ENCODE measurements at places on chromosomes 13 and 19.

- no peak for DNase-seq
These were observed 1399.2 kb upstream of the ATXN8OS start for GRCh38 chr13:68708336-68708908.

- no peak for DNase-seq
These were observed 154.2 kb downstream of the DIAPH3 start for GRCh38 chr13:60009300-60010253.

GRCh38 chr19:44719262-44719701, 20.3 kb downstream of the CEACAM16 start:
- no peak for DNase-seq

- DNase-seq: no peak
These were observed 379.8 kb downstream of the DLEU7 start for GRCh38 chr13:50463719-50464118.

DNA sequence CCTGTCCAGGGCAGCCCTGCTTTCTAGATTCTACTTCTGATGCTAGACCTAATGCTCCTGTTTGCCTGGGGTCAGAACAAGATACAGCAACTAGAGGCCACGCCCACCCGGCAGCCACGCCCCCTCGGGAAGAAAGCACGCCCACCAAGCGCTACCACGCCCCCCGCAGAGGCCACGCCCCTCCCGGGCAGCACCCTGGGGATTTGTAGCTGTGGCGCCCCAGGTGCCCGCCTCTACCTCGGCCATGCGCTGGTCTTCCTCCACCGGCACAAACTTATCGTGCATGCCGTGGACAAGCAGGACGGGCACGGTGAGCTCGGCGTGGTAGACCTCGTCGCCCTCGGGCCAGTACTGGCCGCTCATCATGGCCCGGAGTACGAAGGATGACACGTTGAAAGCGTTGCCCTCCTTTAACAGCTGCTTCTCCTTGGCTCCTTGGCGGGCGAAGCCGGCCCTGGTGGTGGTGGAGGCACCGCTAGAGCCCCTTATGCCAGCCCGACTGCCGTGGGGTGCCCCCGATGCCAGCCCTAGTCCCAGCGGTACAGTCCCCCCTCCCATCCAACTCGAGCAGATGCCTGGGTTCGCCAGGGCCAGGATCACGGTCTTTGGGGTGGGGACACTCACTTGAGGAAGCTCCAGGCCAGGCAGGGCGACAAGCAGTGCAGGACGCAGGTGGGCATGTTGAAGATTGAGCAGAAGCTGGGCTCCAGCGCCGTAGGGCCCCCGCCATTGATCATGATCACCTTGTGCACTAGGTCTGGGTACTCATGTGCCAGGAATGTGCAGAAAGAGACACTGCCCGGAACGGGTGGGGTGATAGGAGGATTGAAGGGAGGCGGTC, 9.0 kb downstream of the ABHD8 start:
- peak; percentile 97 for DNase-seq

DNA sequence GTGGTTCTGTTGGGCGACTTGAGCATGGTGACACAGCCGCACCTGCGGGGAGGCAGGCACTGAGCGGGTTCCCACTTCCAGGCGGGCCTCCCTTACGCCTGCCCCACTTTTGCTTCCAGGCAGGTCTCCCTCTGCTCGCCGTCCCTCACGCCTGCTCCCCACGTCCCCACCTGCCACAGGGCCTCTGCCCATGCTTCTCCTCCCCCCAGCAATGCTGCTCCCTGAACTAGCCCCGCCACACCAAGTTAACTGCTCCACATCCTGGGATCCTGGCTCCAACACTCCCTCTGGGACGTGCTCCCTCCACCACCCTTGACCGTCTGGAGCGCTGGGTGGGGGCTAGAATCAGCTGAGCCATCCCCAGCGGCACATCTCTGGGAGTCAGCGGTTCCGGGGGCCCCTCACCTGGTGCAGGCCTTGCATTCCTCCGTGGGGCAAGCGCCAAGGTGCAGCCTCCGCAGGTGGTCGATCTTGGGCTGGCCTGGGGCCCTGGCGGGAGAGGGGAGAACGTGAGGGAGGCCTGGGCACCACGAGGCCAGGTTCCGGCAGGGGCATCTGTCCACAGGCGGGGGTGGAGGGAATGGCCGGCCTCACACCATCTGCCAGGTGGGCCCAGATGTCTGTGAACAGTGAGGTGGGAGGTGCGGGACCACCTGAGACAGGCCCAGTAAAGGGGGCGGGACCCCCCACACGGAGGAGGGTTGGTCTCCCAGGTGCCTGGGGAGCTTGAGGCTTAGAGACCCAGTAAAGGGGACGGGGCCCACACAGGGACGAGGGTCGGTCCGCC, 9.2 kb downstream of the CFD start:
- no peak for DNase-seq

DNA sequence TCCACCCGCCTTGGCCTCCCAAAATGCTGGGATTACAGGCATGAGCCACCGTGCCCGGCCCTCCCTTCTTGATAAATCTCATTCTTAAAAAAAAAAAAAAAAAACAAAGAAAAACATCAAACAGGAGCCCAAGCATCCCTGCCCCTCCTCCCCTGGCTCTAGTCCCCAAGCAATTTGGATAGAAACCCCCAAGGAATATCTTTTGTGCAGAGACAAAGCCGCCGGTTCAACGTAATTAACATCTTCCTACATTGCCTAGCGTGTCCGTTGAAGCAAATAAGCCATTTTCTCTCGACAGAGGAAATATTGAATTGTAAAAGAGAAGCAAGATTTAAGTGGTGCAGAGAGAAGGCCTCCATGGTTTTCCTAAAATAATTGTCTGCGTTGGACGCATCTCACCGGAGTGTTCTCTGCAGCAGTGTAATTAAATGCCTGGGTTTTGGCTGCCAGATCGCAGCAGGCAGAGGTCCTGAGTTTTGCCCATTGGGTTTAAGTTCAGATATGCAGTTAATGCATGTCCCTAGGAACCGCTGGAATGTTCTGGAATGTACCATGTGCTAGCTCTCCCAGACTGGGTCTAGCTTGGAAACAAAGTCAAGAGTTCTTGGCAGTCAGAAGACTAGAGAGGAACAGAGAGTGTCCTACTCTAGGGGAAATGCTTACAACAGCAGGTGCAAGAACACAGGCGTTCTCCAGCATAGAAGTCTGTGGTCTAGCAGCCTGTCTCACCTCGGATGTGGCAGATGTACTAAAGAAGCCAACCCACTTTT, 30.8 kb downstream of the PIN1 start:
- no peak for DNase-seq

- peak; percentile 90 for DNase-seq
These were observed 30.7 kb upstream of the ZNF429 start for GRCh38 chr19:21474671-21475181.

DNA sequence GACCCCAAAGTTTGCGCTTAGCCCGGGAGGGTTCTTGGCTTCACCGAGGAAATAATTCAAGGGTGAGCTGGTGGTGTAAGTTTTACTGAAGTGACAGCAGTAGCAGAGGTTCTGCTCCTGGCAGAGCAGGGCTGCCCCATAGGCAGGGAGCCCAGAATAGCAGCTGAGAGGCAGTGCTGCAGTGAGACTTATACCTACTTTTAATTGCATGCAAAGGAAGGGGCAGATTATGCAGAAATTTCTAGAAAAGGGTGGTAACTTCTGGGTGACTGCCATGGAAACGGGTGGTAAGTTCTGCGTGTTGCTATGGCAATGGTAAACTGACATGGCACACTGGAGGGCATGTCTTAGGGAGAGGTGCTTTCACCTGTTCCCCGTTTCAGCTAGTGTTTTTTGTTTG, 17.5 kb upstream of the CAMSAP3 start:
- DNase-seq: no peak

- DNase-seq: no peak
These were observed 42.5 kb downstream of the SYDE1 start for GRCh38 chr19:15149737-15150136.

GRCh38 chr13:100619940-100620339, 31.4 kb upstream of the GGACT start:
- no peak for DNase-seq

DNA sequence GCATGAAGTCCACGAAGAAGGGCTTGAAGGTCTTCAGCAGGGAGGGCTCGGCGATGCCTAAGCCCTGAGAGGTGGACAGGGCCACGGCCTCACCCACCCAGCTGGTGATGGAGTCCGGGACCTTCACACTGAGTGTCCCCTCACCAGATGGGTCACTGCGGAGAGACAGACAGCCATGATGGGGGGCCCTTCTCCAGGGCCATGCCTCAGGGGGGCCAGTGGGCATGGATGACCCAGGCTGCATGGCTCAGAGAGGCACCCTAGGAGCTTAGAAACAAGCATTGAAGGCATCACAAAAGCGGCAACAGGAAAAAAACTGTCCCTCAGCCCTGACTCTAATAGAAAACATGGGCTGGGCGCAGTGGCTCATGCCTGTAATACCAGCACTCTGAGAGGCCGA, 63.2 kb downstream of the F2RL3 start:
- DNase-seq: no peak

DNA sequence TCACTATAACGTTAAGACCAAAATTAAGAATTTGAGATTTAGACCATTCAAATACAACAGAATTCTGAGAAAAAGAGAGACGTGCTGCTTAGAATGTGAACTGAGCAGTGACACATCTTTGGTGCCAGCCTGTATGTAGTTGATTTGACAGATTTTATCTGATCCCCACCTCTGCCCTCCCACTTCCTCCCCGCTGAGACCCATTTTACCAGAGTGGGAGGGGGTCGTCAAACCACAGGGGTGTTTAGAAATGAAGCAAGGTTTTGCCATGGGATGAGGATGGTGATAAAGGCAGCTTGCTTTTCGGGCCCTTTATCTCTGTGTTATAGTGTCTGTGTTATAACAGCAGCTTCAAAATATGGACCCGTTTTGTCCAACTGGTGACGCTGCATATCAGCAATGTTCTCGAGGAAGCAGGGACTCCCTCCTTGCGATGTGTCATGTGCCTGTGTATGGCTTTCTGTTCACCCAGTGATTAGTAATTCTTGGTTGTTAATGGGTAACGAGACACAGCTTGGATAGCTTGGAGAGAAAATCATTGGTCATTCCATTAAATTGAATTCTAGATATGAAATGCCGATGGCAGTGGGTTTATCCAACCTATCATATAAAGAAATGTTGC, 125.0 kb downstream of the HS6ST3 start:
- DNase-seq: no peak

GRCh38 chr19:30090963-30091362, 148.9 kb downstream of the URI1 start:
- no peak for DNase-seq

- no peak for DNase-seq
These were observed 43.0 kb upstream of the MCF2L start for GRCh38 chr13:112926003-112926402.

DNA sequence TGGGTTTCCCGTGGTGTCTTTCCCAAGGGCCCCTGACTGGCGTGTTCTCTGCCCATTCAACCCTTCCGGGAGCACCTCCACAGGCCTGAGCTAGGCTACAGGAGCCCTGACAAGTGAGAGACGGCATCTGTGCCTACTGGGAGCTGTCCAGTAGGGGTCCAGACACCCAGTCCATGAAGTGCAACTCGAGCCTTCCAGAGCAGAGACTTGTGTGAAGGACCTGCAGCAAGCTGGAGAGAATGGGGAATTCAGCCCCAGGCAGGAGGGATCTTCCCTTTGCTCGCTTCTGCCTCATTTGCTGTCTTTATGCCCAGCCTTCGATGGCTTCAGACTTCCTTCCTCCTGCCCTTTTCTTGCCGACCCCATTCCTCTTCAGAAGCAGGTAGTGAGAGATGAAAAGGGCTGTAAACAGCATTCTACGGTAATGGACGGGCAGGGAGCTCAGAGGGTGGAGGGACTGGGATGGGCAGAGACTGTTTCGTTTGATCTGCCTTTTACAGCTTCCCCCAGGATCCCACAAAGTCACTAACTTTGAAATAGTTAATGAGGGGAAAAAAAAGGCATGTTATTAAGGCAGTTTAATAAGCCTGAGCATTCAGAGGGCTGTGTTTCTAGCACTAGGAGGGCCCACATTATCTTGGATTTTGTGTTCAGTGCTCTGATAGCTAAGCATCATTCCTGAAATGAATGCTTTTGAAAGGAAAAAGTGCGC, 327.6 kb downstream of the FGF9 start:
- DNase-seq: no peak

DNA sequence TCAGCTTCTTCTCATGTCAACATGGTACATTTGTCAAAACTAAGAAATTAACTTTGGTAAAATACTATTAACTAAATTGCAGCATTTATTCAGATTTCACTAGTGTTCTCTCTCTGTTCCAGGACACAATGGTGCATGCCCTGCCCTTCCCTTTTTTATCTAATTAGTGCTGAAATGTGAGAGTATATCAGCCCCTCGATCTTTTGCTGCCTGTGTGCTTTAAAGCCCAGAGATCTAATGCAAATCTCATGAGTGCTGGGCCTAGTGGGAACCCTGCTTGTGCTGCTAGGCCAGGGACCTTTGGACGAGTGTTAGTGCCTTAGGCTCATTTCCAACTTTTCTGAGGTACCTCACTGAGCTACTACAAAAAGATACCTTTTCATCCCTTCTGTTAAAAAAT, 221.1 kb upstream of the EDNRB start:
- no peak for DNase-seq

DNA sequence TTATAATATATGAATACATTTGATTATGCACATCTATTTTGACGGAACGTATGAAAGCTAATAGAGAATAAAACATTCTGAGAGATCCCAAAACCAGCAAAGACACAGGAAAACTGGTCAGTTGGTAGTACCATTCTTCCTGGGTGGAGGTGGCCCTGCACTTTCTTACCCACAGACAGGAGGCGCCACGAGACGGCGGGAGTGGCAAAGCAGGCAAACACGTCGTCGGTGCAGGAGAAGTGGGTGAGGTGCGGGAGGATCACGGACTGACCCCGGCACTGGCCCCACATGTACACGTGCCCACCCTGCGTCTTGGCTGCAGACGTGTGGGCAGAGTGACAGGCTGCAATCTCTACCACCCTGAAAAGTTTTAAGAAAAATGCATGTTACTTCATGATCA, 36.1 kb downstream of the RCBTB1 start:
- peak; percentile 50 for DNase-seq

- DNase-seq: no peak
These were observed 2.2 kb upstream of the EPS15L1 start for GRCh38 chr19:16473875-16474392.

- DNase-seq: no peak
These were observed 135.7 kb downstream of the CRYL1 start for GRCh38 chr13:20389696-20390525.

- peak; percentile 71 for DNase-seq
These were observed 933 bp downstream of the TFPT start for GRCh38 chr19:54114340-54115108.

DNA sequence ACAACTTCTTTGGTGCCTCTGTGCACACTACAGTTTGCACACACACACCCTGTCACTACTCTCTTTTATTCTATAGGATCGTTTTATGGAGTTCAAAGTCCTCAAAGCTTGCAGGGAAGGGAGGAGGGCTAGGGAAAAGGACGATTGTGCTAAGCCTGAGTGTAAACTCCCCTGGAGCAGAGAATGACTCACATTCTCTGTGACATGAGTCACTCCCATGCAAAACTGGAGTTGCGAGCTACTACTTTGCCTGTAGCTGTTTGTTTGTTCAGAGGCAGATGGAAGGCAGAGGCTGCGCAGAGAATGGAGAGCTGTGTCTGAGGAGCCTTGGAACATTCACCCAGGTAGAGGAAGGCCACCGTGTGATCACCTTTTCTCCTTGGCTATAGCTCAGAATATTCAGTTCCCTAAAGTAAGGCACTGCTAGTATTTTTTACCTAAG, 80.5 kb upstream of the MBNL2 start:
- peak; percentile 30 for DNase-seq

GRCh38 chr13:42699912-42700311, 81.5 kb upstream of the FAM216B start:
- DNase-seq: no peak

Data from H7 (cell line).